ENCODE measurements at places on chromosomes 3 and 15.
A peak's percentile ranks its signal among the peaks of the same experiment; 100 is the strongest.

- DNase-seq = no peak
Measured at GRCh38 chr15:71455107-71455506, 339.8 kb downstream of the THSD4 start.

DNA sequence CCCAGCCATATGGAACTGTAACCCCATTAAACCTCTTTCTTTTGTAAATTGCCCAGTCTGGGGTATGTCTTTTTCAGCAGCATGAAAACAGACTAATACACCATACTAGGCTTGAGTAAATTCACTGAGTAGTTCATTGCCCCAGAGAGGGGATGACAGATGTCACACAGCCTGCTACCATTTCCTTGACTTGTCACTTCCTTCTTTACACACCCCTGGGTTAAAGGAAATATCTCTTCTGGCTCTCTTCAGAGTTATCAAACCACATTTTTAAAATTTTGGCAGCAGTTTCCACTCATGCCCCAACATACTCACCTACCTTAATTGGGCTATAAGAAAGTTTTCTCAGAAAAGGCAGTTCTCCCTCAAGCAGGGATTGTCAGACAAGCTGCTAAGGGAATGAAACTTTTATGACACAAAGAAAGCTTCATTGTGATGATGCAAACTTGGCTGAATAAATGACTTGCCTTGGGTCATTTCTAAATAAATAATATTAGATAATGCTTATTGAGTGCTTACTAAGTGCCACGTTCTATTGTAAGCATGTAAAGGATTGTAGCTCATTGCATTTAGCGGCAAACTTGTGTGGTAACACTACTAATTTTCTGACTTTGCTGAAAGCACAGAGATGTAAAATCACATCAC is 68.0 kb upstream of the RBMS3 start:
- DNase-seq = no peak

- DNase-seq = no peak
Measured at GRCh38 chr3:87088430-87088992, 97.6 kb upstream of the VGLL3 start.

GRCh38 chr15:77904901-77905300 is 172.6 kb downstream of the TBC1D2B start:
- DNase-seq = no peak

DNA sequence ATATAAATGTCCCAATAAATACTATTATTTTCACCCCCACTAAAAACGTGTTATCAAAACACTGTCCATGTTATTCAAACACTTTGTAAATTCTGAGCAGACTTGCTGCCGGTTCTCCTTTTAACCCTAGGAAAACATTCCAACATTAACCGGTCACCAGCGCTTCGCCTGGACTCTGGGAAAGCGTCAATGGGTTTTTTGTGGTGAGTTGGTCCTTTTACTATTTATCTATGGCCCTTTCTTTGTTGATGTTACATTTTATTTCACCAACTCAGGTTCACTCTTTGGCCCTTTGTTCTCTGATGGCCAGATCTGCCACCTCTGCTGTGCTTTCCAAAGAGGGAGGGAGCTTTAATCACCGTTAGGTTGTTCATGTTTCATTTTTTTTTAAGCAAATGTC is 4.1 kb upstream of the EOMES start:
- no peak for DNase-seq

DNA sequence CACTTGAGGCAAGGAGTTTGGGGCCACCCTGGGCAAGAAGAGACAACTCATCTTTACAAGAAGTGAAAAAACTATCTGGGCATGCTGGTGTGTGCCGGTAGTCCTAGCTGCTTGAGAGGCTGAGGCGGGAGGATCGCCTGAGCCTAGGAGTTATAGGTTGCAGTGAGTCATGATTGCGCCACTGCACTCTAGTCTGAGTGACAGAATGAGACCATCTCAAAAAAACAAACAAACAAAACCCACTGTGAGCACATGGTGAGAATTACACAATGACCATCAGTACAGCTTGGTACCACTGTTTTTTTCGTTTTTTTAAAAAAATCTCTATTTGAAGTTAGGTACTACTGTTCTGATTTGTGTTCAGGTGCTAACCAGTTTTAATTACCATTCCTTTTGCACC is 13.6 kb downstream of the VPS39 start:
- DNase-seq = no peak

GRCh38 chr15:78985859-78986475 is 41.1 kb upstream of the CTSH start:
- no peak for DNase-seq

DNA sequence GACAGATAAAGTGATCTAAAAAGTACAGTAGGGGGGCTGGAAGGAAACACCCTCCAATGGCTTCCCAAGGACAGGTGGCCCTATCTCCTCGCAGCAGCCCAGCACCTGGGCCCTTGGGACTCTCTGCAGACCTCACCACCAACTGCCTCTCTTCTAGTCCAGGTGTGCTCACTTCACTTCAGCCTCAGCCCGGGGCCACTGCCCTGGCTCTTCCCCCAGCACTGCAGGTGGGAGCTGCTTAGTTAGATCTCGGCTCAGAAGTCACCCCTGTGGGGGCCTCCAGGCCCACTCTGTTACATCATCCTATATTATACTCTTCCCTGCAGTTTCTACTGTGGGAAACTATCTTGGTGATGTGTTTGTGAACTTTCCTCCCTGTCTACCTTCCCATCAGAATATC is 2.0 kb downstream of the KLF15 start:
- DNase-seq = no peak

DNA sequence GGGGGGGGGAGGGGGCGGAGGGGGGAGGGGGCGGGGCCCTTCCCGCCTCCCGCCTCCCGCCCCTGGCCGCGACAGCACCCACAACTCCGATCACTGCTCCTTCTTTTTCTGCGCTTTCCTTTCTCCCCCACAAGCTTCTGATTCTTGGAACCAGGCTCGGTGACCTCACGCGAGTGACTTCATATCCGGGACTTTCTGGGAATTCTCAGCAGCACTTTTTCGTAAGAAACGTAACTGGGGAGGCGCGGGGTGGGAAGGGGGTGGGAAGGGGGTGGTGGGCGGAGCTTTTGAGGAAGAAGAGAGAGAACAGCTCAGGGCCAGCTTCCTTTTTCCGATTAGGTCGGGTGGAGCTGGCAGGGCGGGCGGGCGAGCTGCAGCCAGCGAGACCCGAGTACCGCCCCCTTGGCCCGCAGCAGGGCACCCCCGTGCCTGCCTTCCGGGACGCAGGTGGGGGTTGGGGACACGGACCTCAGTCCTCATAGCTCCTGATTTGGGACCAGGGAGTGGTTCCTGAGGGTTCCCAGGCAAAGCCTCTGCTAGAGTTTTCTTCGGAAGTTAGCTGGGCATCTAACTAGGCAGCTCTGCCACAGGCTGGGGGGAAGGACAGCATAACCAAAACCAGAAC is 14.6 kb downstream of the XIRP1 start:
- peak; percentile 17 for DNase-seq

- DNase-seq = no peak
Measured at GRCh38 chr3:160556141-160556540, 9.2 kb downstream of the KPNA4 start.

DNA sequence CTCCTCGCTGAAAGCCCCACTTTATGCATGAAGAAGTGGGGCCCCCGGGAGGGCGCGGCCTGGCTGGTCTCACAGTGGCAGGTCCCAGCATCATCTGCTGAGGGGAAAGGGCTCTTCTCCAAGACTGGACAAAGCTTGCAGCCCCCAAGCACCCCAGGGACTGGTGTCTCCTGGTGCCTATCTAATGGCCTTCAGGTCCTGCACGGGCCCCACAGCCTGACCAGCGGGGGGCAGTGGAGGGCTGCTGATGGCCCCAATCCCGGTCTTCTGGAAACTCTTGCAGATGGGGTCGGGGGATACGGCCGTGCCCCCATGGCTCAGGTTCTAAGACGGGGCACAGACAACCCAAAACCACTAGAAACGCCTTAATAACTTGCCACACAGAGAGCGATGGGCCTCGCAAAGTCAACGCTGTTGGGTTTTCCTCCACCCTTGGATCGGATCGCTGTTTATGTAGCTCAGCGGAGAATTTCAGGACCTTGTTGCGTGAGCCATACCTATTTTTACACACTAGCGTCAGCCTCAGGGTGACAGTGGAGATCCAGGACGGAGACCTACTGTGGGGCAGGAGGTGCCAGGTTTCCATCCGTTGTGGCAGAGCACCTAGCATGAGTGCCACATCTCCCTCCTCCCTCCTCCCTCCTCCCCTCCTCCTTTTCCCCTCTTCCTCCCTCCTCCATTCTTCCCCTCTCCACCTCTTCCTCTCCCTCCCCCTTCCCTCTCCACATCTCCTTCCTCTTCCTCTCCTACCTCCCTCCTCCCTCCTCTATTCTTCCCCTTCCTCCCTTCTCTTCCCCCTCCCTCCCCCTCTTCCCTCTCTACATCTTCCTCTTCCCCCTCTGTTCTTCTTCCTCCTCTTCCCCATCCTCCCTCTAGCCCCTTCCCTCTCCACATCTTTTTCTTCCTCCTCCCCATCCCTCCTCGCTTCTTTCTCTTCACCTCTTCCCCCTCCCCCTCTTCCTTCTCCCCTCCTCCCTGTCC is 79.3 kb upstream of the ALDH1L1 start:
- DNase-seq = no peak

DNA sequence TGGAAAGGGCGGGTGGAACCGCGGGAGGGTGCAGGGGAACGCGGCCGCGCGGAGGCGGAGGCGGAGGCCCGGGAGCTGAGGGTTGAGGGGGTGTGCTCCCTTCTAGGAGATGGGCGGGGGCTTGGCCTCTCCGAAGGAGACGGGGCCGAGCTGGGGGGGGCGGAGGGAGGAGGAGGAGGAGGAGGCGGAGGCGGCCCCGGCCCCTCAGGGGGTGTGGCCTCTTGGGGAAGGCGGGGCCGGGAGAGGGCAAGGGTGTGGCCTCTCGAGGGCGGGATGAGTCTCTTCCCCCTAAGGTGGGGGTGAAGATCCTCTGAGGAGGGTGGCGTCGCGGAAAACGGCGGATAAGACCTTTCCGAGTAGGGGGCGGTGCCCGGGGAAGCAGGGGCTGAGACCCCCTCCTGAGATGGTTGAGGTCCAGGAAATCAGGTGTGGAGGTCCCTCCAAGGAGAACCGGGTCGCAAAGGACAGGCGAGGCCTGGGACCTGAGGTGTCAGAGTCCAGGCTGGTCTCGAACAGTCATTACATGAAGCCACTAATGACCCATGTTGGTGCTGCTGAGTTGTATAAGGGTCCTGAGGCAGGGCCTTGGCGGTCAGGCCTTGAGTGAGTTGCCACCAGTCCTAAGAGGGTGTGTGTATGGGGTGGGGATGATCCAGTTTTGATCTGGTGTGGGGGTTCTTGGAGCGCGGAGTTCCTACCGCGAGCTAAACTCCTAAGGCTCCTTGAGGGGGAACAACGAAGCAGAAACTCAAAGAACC is 759 bp downstream of the WDR6 start:
- peak; percentile 87 for DNase-seq

DNA sequence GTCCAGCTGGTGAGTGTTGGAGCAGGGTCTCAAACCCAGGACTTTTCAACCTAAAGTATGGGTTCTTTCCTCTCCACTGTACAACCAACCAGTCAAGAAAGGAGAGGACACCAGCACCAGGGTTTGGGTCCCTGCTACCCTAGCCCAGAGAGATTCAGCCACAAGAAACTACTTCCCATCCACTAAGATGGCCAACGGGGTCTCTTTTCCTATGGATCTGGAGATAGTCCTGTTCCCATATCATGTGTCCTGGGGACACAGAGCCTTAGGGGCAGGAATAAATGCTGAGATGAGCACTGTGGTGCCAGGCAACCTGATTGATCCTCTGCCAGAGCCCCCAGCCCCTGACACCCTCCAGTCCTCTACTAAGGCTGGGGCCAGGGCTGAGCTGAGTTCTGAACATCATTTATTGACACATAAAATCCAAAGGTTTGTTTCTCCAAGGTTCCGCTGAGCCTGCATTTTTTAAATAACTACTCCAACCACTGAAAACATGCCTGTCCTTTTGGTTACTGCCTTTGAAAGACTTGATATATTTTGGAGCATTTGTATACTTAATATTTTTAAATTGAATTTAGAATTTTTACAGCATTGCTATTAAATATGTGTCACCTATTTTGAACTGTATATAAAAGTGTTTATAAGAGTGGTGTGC is 26.0 kb downstream of the MRPL46 start:
- DNase-seq = no peak

GRCh38 chr15:99143655-99144610 is 39.1 kb downstream of the SYNM start:
- DNase-seq = no peak

GRCh38 chr3:127534564-127534963 is 56.0 kb downstream of the TPRA1 start:
- no peak for DNase-seq

GRCh38 chr3:119669906-119670570 is 7.2 kb downstream of the COX17 start:
- no peak for DNase-seq

DNA sequence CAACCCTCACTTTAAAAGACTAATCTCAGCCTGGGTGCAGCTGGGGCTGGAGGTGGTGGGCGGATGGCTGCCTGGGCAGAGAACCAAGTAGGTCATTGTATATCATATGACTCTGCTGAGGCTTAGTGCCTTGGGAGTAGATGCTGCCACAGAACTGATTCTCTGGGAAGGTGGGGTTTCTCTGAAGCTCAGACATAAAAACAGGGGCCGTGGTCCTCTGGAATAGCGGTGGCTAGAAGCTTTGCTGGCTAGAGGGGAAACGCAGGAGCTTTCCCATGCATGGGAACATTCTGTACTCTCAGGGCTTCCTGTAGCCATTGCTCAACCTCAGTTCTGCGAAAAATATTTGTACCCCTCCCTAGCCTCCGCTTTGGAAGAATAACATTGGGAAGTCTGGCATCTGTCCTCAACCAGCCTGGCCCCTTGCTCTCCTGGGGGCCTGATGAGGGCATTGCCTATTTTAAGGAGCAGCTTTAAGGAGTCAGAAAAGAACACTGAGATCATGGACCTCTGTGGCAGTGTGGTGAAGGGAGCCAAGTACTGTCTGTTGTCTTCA is 14.7 kb downstream of the TIMP4 start:
- DNase-seq = no peak

GRCh38 chr3:38018296-38019266 is 10.9 kb downstream of the PLCD1 start:
- no peak for DNase-seq

GRCh38 chr3:180749322-180749721 is 70.0 kb upstream of the CCDC39 start:
- DNase-seq = no peak

DNA sequence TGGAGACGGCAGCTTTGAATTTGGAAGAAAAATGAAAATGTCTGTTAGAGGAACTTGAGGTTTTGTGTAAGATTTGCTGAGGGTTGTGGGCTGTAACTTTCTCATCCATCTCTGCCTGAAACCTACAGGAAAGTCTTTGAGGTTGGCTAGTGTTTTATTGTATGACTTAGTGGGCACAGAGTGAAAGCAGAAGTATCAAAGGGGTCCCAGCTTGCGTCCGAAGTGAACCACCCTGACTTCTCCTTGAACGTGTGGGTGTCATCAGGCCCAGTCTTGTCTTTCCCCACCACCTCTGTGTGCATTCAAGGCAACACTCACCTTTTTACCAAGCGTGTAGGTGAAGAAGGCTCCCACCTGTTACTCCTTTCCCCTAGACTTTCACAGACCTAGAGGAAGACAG is 682.1 kb upstream of the CFAP20DC start:
- DNase-seq = no peak

DNA sequence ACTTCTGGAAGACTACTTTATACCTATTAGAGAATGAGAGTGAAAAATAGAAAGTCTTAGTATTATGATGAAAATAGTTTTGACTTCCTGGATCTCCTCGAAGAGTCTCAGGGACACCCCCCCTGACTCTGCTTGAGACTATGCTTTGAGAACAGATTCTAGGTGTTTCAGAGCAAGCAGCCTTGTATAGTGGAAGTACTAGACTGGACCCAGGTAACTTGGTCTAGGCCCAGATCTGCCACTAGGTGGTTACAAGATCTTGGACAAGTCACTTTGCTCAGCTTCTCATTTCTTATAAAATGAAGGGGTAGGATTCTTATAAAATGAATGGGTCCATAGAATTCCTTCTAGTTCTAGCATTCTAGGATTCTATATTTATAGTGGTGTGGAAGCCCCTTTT is 9.1 kb downstream of the ABHD5 start:
- no peak for DNase-seq

Measured in stimulated activated CD4-positive, alpha-beta T cell treated with anti-CD3 and anti-CD28 coated beads, TNF-alpha, amount 100 ng/mL, for 1 hour (primary cell).